ENCODE measurements at places on chromosomes 11 and 22. TPM values are rescaled to one million over a fixed set of nuclear protein-coding genes. Genes with fewer than 3 reads are reported as not detected.

DNA sequence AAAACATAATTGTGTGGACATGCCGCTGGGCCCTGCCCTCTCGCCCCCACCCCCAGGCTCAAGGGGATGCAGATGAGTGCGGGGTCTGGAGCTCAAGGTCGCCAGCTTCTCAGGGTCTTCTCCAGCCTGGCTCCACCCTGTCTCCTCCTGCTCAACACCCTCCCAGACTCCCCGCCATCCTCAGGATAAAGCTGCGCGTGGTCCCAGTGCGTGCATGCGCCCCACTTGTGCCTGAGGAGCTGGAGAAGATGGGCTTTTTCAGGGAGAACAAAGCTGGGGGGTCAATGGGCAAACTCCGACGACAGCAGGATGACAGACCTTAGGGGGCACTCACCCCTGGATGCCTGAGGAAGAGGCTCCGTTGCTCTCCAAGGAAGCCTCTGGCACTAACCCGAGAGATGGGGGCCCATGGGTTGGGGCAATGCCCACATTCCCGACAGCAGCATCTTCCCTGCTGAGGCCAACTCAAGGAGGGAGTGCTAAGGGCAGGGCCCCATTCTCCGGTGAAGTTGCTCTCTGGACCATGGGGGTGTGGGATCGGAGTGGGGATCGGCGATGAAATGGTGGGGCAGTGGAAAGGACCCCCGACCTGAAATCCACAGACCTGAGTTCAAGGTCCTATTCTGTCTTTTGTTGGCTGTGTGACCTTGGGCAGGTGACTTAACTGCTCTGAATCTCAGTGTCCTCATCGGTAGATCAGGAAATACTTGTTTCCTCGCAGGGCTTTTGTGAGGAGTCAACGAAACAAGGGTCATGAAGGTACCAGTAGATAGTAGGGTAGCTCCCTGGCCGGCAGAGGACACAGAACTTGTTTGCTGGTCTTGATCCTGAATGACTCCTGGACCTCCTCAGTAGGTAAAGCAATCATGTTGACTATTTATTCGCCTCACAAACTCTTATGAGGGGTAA is 47.7 kb downstream of the WNT11 start:
- H3K4me3 ChIP-seq: no peak overlapping the region
- H3K27ac ChIP-seq: no peak overlapping the region
- DNase-seq: no peak
- no peaks in the 10 kb centered on the region for H3K4me1 ChIP-seq
- H3K36me3 ChIP-seq: no peaks in the 10 kb centered on the region

- H3K27ac ChIP-seq: no peak overlapping the region
- no peaks in the 10 kb centered on the region for H3K27me3 ChIP-seq
- no peak for DNase-seq
- peaks cover 34% of the 10 kb centered on the region for H3K4me1 ChIP-seq
Observed at GRCh38 chr11:48077251-48077650, 96.9 kb downstream of the PTPRJ start.

BRD1 gene
- total RNA-seq: 23.6 TPM

GRCh38 chr11:94623120-94623735 is 56.1 kb downstream of the PIWIL4 start:
- no peak overlapping the region for H3K27ac ChIP-seq
- DNase-seq: peak; percentile 70

RCOR2 gene
- total RNA-seq: 0.37 TPM

C11orf21 gene
- 6.7 TPM for total RNA-seq

ANGPTL5 gene
- total RNA-seq: not detected

All from activated CD4-positive, alpha-beta T cell treated with anti-CD3 and anti-CD28 coated beads for 36 hours (primary cell).